ENCODE measurements at places on chromosomes 16 and 17.

DNA sequence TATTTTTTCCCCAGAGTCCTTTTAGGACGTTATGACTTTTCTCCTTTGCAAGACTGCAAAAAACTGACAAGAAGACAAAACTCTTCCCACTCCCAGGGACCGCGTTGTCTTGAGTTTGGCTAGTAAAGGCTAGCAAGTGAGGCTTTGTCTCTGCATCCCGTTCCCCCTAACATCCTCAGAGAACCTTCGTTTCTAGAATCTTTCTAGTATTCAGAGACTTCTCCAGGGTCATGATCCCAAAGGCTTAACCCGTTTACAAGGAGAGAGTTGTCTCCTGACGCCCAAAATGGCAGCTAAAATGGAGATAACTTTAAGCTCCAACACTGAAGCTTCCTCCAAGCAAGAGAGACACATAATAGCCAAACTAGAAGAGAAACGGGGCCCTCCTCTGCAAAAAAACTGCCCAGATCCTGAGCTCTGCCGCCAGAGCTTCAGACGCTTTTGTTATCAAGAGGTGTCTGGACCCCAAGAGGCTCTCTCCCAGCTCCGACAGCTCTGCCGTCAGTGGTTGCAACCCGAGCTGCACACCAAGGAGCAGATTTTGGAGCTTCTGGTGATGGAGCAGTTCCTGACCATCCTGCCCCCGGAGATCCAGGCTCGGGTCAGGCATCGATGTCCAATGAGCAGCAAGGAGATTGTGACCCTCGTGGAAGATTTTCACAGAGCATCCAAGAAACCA is 843 bp downstream of the ZNF174 start:
- DNase-seq: no peak

DNA sequence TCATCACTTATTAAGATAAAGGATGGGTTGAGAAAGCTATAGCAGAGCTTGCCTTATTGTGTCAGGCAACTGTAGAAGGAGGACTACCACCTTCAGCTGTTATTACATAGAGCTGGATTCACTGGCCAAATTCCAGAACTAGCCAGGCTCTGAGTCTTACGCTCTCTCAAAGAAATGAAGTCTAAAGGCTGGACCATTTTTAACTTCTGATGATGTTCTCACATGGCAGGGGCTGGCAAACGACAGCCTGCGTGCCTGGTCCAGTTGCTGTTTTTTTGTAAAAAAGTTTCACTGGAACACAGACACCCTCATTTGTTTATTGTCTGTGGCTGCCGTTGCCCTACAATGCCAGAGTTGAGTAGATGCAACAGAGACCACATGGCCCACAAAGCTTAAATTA is 21.2 kb downstream of the TRAF4 start:
- DNase-seq: no peak

DNA sequence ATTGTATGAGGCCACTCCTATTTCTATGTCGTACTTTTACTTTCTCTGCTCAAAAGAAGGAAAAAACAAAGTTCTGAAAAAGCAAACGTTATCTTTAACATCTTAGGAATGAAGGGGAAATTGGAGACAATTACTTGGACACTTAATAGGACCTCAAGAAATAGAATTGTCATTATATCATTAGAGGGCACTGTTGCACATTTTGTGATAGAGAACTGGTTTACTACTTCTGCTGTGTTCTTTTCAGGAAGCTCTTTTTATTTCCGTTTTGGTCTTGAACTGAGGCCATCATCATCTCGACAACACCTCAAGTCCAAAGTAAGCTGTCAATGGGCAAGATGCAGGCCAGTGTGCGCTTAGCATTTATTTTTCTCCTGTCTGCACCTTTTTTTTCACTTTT is 14.6 kb downstream of the COG4 start:
- no peak for DNase-seq

DNA sequence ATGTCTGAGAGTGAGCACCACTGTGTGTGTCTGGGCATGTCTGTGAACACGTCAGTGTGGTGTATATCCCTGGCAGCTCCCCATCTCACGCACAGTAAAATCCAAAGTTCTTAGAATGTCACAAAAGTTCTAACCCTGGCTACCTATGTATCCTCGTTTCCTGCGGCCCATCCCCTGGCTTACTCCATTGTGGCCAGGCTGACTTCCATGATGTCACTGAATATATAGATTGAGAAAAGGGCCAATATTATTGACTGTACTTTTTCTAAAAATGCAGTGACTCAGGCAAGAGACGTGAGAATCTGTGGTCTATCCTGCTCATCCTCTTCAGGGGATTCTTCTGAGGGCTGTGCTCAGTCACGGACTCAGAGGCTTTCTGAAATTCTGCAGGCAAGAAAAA is 963 bp upstream of the METTL22 start:
- no peak for DNase-seq

DNA sequence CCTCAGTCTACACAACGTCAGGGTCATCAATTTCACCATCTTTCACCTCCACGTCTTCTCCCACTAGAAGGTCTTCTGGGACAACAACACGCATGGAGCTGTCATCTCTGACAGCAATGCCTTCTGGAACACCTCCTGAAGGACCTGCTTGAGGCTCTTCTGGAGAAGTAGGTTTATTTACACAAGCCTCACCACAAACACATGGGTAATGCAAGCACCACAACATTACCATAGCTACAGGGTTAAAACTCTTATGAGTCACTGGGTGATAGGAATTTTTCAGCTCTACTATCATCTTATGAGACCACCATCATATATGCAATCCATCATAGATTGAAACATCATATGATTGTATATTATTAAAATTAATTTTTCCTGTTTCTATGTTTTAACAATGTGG is 215.4 kb downstream of the CHD9NB start:
- DNase-seq: no peak

- no peak for DNase-seq
These were observed 14.0 kb upstream of the FAM83G start for GRCh38 chr17:19018600-19018950.

GRCh38 chr17:16171613-16172012 is 43.7 kb downstream of the NCOR1 start:
- DNase-seq: no peak

DNA sequence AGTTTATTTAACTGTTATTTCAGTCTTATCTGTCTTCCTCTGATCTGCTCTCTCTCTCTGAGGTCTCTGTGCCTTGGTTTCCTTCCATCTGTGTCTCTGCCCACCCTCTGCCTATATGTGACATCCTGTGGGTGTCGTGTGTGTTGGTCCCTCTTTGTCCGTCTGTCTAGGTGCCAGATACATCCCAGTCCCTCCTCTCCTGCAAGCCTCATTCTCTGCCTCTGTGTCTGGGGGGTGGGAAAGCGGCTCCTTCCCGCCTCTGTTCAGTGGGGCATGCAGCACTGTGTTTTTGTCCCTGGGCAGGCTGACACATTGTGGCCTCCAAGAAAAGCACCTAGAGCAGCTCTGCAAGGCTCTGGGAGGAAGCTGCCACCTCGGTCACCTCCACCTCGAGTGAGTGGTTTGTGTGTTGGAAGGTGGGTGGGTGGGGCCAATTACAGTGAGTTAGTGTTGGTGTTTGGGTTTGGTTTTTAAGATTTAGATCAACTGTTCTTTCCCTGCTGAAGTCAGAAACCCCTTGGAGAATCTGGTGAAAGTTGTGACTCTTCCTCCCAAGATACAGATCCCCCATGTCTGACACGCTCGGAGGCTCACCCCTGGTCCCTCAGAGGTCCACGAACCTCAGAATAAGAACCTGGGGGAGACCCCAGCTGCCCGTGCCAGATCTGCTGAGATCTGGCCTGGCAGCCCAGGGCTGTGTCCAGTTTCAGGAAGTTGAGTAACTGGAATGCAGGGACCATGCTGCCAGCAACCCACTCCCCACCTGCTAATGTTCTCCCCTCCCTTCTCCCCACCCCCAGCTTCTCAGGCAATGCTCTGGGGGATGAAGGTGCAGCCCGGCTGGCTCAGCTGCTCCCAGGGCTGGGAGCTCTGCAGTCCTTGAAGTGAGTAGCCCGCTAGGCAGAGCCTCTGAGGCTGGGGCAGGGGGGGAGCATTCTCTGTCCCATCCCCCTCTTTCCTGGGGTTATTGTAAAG is 50.9 kb upstream of the CPNE2 start:
- no peak for DNase-seq

DNA sequence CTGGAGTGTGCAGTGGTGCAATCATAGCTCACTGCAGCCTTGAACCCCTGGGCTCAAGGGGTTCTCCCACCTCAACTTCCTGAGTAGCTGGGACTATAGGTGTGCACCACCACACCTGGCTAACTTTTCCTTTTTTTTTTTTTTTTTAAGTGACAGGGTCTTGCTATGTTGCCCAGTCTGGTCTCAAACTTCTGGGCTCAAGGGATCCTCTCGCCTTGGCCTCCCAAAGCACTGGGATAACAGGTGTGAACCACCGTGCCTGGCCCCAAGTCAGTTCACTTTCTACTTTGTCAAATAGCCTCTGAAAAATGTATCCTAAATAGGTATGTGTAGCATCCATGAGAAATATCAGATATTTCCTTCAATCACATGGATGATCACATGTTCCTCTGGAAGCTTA is 9.9 kb upstream of the NFAT5 start:
- no peak for DNase-seq

GRCh38 chr17:28944862-28945741 is 6.2 kb downstream of the PHF12 start:
- DNase-seq: no peak

GRCh38 chr17:68800751-68801150 is 154.4 kb downstream of the ABCA8 start:
- no peak for DNase-seq

- DNase-seq: no peak
These were observed 105.1 kb upstream of the SDK2 start for GRCh38 chr17:73749337-73749823.

DNA sequence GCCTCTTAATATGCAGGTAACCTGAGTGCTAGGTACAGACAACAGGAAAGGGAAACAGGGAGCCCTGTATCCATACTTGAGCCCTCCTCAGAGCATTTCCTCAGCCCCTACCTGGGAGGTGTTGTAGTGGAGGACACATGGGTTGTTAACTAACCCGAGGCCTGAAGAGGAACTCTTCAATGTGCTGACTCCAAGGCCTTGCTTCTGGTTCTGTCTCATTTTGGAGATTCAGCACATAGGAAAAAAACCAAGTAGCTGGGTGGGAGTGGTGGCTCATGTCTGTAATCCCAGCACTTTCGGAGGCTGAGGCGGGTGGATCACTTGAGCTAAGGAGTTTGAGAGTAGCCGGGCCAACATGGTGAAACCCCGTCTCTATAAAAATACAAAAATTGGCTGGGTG is 24.8 kb downstream of the SNX11 start:
- DNase-seq: no peak

GRCh38 chr17:77892031-77892430 is 66.5 kb upstream of the TNRC6C start:
- DNase-seq: no peak

DNA sequence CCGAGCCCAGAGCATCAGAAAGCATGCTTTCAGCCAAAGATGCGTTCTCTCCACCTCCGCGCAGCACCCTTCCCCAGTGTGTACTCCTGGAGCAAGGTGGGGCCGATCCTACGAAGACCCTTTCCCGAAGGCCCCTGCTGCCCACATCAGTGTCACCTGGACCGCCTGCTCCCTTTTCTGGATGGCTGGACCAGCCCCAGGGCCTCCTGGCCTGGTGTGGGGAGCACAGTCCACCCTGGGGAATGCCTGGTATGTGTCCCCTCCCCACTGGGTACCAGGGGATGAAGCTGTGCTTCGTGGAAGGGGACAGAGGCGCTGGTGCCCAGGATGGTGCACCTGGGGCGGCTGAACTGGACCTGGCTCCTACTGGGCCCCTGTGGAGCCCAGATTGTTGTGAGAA is 173.8 kb downstream of the SEC14L1 start:
- DNase-seq: no peak

DNA sequence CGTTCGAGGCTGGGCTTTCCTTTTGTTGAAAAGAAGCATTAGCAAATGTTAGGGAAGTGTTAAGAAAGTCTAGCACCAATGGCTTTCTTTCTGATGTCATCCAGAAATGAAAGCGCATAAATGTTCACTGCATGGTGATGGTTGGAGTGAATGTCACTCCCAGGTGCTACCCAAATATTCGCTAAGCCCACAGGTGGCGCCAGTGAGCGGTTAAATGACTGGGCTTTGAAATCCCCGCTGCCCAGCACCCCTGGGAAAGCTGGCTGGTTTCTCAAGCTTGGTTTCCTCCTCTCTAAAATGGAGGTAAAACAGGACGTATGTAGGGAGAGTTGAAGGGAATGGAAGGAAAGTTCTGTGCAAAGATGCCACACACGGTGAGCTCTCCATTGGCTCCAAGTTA is 104.4 kb downstream of the IRX5 start:
- DNase-seq: no peak

DNA sequence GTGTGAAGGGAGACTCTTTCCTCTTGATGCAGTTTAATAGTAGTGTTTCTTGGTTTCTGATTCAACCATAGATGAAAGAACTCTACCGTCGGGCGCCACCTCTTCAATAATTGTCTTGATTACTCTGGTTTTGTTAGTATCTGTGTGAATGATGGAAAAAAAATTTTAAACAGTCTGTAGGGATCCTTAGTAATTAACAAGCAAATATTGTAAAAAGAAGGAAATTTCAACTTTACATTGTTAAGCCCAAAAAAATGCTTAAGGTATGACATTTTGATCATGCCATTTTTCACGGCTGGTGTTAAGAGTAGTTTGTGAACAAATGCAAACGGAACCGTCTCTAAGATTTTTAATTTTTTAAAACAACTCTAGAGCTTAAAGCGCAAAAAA is 4.1 kb downstream of the KRT10 start:
- no peak for DNase-seq

DNA sequence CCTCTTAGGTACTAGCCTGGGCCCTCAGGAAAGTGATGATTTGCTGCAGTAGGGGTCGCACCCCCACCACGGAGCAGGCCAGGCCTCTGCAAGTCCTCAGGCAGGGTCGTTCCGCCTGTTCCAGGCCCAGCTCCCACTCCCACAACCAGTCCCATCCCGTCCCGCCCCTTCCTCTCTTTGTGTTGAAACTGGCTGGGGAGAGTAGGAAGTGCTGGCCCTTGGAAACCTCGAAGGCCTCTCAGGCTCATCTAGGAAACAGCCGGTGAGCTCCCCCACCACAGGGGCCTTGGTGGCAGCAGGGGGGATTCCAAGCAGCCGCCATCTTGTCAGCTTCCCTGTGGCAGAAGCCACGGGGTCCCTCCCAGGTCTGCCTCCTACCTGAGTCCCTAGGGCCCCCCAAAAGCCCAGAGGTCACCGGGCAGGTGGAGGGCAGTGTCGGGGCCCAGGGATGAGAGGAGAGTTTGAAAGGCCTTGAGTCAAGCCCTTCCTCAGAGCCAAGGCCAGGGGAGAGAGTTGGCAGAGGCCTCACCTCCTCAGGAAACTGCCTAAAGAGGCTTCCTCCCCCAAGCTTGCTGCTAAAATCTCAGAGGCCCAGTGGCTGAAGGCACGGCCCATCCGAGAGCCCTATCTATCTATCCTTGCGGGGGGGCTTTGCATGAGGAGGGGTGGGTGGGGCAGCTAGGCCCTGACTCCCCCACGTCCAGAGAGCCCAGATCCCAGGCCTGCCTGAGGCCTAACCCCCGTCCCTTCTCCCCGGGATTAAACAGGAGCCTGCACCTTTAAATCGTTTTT is 22.2 kb downstream of the MMP15 start:
- no peak for DNase-seq

GRCh38 chr17:61556224-61557188 is 34.5 kb downstream of the NACA2 start:
- no peak for DNase-seq
